ENCODE measurements at places on chromosomes 5 and 9.

- no peak for DNase-seq
Measured at GRCh38 chr9:115285836-115286235, 167.9 kb upstream of the TNC start.

GRCh38 chr5:134411228-134411545 lies 494 bp downstream of the CDKN2AIPNL start:
- DNase-seq = no peak

DNA sequence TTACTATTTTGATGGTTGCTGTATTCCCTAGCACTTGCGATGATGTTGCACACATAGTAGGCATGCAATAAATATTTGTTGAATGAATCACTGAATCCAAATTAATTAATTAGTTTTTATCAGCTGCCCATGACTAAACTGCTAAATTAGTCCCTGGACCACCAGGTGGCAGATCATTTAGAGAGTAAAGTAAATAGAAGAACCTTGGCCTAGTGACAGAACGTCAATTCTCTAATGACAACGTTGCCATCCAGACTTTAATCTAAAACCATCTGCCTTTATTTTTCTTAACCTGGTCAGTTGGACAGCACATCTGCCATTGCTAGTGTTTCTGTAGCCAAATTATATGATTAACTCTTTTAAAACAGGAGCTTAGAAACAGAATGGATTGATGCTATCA lies 457.5 kb downstream of the KIF4B start:
- DNase-seq = no peak

- no peak for DNase-seq
Measured at GRCh38 chr9:134410071-134410834, 84.0 kb downstream of the RXRA start.

- DNase-seq = no peak
Measured at GRCh38 chr9:77725046-77725694, 77.0 kb upstream of the GNA14 start.

DNA sequence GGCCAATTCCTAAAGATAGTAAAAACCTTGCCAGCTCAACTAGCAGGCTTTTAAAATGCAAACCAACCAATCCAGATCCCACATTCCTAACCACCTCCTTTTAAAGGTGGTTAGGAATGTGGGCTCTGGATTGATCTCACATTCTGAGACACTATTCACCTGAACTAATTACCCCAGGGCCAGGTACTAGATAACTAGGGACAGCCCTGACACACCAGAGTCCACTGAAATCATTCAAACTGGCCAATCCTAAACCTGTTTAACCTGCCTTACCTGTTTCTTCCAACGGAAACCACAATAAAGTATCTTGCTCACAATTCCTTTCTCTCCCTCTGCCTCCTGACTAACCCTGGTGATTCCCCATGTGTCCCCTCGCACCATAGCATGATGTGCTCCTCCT lies 168.3 kb upstream of the DMAC1 start:
- no peak for DNase-seq

GRCh38 chr5:17951392-17952169 lies 317.3 kb downstream of the TAF11L14 start:
- DNase-seq = no peak

- no peak for DNase-seq
Measured at GRCh38 chr5:145483212-145483611, 351.9 kb downstream of the PRELID2 start.

- no peak for DNase-seq
Measured at GRCh38 chr5:177612215-177612673, 12.3 kb downstream of the B4GALT7 start.

- no peak for DNase-seq
Measured at GRCh38 chr5:78076351-78076750, 218.1 kb downstream of the AP3B1 start.

DNA sequence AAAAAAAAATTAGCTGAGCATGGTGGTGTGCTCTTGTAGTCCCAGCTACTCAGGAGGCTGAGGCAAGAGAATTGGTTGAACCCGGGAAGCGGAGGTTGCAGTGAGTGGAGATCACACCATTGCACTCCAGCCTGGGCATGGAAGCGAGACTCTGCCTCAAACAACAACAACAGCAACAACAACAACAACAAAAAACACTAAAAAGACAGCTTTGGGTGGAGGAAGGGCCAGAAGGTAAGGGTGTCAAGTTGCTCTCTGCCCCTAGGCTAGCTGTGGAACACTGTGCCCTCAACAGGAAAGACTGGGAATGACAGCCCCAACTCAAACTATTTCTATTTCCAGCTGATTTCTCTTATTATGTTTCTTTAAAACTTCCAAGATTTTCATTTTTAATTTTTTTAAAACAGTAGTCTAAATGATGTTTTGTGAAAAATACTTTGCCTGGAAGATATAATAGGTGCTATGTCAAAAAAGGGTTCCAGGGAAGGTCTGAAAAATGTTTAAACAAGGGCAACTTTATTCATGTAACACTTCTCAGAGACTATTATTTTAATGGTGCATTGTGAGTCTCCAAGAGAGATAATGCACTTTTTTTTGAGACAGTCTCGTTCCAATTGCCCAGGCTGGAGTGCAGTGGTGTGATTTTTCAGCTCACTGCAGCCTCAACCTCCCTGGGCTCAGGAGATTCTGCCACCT lies 29.9 kb downstream of the CLINT1 start:
- no peak for DNase-seq

DNA sequence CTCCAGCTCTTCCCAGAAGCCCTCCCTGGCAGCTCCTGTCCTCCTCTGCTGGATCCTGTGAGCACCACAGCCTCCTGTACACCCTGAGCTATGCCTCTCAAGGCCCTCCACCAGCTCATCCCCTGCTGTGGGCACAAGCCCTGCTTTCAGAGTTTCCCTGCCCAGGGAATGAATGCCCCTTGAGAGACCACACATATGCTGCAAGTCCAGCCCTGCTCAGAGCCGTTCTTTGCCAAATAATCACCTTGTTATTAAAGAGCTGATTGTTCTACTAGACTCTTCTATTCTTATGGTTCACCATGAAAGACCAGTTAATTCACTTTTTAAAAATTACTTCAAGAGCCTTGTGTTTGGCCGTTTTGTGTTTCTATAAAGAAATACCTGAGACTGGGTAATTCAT lies 121.5 kb downstream of the MVB12B start:
- DNase-seq = no peak

GRCh38 chr5:151288180-151288579 lies 15.4 kb downstream of the SLC36A3 start:
- DNase-seq = no peak

DNA sequence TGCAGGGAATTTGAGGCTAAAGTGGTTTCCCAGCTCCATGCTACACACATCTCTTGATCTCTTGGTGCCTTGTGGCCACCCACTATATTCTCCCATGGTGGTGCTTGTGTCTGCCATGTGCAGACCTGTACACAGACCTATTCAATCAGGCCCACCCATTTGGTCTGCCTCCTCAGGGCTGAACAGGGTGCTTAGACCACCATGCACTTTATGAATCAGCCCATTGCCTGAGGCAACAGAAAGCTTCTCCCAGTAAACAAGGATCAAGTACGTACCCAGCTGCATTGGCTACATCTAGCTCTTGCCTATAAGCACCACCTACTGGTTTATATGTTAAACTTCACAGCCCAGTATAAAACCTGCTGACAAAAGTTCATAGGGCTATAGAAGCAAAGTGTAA lies 664.3 kb upstream of the EDIL3 start:
- DNase-seq = peak; percentile 55

DNA sequence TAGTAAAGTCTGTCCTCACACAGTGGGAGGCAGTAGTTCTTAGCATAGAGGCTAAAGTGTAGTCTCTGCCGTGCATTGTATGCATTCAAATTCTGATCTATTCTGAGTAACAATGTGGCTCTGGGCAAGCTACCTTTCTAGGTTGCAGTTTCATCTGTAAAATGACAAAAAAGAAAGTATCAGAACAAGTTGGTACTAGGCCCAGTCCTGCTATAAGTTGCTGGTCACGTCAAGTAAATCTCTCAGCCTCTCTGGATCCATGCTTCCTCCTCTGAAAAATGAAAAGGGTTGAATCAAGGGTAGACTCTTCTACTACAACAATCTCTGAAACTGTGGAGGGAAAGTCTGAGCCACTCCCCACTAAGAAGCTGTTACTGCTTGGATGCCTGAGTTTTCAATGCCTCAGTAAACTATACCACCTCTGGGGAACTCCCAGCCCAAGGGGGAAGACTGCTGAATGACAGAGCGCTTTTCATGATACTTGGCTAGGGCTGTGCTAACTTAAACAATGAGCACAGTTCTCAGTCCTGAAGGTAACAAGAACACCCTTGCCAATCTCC lies 34.5 kb upstream of the SPARC start:
- DNase-seq = no peak

DNA sequence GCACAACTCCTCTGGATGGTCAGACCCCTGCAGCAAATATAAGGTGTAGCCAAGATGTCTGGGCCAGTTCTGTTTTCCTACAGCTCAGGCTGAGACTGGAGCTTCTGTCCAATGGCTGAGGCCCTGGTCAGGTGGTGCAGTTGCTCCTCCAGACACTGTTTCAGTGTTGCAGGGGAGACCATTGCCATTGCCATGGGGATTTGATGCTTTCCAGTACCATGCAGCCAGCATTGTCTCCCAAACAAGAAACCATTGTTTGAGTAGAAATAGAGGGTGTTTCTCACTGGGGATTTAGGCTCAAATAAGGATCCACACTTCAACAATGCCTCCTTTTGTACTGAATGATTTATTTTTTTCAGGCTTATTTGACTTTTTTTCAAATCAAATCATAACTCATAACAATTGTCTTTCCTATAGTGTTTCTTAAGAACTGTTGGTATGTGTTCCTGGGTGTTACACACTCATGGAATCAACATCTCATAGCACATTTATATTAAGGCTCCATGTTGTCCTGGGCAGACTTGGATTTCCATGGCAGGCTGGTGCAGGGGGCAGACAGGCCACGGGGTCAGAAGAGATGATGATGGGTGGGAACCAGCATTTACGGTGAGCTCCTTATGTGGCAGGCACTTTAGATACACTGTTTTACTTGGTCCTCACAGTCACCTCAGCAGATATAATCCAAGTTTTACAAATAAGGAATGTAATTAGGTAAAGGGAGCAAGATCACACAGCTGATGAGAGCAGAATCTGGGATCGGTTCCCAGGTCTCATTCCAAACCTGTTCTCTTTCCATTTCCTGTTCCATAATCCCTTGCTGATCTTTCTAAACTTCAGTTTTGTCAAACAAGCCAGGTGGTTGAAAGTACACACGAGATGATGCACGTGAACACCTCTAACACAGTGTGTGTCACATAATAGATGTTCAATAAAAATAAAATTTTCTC lies 95.9 kb upstream of the GNAQ start:
- DNase-seq = no peak

DNA sequence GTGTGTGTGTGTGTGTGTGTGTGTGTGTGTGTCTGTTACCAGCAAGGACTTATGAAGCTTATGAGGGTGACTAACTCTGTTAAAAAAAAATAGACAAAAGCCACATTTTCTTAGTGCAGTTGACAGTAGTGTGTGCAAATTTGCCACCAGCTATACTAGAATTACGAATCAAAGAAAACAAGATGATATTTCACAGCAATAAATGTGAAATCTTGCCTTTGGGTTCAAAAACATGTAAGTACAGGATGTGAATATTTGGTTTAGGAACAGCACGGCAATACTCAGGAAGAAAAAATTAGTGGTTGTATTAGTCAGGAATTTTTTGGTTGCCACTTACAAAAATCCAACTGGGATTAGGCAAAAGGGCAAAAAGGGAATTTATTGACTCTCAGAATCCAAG lies 117.4 kb downstream of the NPR3 start:
- DNase-seq = no peak

DNA sequence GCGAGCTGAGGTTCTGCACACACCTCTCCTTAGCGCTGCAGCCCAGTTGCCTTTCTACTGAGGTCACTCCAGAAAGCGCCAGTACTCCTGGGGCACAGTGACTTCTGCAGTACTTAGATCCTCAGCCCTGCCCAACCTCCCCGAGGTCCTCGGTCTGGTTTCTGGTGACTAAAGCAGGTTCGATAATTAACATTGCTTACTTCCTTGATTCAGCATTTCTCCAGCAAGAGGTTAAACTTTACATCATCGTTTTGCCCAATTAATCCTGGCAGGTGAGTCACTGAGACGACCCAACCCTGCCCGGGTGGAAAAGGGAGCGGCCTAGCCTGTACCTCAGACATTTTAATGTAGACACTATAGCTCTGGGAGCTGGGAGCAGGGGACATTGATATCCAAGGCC lies 77.6 kb downstream of the PLAC8L1 start:
- no peak for DNase-seq

GRCh38 chr5:105503950-105504349 lies 1941.4 kb upstream of the NUDT12 start:
- no peak for DNase-seq

DNA sequence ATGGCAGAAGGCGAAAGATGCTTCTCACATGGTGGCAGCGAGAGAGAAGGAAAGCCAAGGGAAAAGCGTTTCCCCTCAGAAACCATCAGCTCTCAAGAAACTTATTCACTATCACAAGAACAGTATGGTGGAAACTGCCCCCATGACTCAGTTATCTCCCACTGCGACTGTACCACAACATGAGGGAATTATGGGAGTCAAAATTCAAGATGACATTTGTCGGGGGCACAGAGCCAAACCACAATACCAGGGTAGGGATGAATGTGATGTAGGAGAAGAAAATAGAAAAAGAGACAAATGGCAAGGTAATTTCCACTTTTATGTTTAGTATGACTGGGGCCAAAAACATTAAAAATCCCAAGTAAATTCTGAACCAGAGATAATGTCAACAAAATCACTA lies 216.8 kb downstream of the TRIM36 start:
- DNase-seq = no peak

DNA sequence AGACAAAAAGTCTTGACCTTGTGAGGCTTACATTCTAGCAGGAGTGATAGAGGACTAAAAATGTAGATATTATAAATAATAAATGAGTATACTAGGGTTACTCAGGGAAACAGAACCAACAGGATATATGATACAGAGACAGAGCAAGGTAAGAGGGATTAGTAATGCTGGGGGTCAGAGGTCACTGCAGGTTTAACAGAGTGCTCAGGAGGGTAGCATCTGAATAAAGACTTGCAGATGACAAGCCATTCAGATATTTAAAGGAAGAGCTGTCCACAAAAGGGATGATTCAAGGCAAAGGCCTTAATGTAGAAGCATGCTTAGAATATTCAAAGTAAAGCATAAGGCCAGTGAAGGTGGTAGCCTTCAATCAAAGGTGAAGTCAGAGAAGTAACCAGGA lies 65.6 kb upstream of the SEMA6A start:
- DNase-seq = no peak

- no peak for DNase-seq
Measured at GRCh38 chr9:136089697-136090045, 5.4 kb downstream of the NACC2 start.

DNA sequence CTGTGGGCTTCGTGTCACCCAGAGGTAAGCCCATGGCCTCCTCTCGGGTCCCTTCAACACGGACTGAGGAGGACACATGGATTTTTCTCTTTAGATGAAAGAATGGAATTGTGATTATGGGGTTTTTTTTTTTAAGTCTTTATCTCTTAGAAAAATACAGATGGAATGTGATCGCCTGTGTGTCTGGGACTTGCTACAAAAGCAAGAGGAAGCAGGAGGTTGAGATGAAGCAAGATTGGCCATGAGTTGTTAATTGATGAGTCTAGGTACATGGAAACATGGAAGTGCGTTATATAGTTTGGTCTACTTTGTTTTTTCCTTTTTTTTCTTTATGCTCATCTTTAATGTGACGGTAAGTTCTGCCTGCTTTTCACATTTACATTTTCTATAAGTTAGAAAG lies 14.6 kb downstream of the USP20 start:
- no peak for DNase-seq

GRCh38 chr5:171868236-171868635 lies 82.6 kb downstream of the SMIM23 start:
- DNase-seq = no peak
